ENCODE measurements at places on chromosomes 12 and 14.

GRCh38 chr12:47910486-47910885 lies 5.7 kb upstream of the VDR start:
- DNase-seq, result no peak

GRCh38 chr12:89943463-89943862 lies 234.8 kb upstream of the ATP2B1 start:
- no peak for DNase-seq

- no peak for DNase-seq
These were observed 192.6 kb downstream of the SLC6A15 start for GRCh38 chr12:84719997-84720396.

GRCh38 chr14:69910871-69911270 lies 31.7 kb downstream of the SMOC1 start:
- DNase-seq, result no peak

DNA sequence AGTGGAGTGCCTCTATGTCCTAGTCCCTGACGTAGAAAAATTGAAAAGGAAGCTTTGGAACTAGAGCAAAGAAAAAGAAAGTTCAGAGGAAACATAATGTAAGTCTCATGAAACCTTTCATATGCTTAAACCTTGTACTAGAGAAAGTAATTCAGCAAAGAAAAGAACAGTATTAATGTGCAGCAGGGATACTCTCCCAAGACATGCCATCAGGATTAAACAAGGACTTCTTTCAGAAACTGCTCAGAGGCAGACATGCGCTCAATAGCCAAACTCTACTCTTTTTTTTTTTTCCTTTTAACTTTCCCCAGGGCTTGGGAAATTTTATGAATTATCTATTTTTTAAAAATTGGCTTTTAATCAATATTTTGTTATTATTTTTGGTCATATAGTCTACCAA lies 7.1 kb upstream of the ASB8 start:
- DNase-seq, result no peak

- DNase-seq, result no peak
These were observed 261.1 kb downstream of the AKAP6 start for GRCh38 chr14:32590157-32590556.

DNA sequence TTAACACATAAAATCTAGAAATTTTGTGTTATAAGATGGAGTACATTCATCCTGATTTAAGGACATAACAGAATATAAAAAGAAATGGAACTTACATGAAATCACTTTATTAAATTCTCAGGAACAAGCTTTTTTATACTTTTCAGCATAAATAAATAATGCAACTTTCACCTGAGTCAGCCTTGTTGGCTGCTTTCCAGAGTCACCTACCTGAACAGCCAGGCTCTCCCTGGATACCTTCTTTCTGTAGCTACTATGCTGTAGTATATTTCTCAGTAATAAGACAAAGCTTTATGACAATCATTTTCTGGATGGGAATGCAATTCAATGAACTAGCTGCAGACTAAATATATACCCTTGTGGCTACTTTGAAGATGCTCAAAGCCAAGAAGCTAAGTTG lies 111.9 kb downstream of the NTS start:
- DNase-seq, result no peak

Data from CD4-positive, alpha-beta T cell treated with Interleukin-6 for 4 hours (primary cell).